Pancreas (tissue), 10 donors: ENCODE measurements at places on chromosomes 6 and 20. TPM values are rescaled to one million over a fixed set of nuclear protein-coding genes. Genes with fewer than 3 reads are reported as not detected.
A peak's percentile ranks its signal among the peaks of the same experiment; 100 is the strongest.

- no peak for DNase-seq
These were observed 95.0 kb upstream of the FAM8A1 start for GRCh38 chr6:17505062-17505476.

DNA sequence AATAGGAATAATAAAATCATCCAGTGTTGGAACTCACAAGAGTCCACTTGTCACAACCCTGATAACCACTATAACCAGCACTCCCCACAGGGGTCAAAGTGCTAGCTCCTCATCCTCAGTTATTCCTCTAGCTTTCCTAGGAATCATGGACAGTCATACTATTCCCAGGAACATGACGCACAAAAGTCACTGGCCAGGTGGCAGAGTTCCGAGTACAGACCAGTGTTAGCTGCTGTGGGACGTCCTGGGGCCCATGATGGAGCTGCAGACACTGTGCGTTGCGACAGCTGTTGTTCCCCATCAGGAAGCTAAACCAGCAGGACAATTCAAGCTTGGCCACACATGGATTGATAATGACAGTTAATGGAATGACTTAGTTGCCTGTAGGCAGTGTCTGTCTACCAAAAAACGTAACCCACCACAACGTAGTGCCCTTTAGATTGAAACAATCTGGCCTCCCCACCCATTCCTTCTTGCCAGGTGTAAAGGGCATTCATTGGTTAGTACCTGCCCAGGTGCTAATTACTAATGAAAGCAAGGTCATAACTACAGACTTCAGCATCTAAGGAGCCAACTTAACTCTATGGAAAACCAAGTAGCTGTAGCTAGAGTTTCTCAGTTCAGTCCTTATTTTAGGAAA is 17.4 kb downstream of the EZR start:
- DNase-seq, result no peak

DNA sequence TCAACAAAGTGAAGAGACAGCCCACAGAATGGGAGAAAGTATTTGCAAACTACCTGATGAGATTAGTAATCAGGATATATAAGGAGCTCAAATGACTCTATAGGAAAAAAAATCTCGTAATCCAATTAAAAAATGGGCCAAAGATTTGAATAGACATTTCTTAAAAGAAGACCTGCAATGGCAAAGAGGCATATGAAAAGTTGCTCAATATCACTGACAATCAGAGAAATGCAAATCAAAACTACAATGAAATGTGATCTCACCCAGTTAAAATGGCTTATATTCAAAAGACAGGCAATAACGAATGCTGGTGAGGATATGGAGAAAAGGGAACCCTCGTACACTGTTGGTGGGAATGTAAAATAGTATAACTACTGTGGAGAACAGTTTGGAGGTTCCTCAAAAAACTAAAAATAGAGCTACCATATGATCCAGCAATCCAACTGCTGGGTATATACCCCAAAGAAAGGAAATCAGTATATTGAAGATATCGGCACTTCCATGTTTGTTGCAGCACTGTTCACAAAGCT is 65.0 kb downstream of the TOX2 start:
- DNase-seq, result no peak

DNA sequence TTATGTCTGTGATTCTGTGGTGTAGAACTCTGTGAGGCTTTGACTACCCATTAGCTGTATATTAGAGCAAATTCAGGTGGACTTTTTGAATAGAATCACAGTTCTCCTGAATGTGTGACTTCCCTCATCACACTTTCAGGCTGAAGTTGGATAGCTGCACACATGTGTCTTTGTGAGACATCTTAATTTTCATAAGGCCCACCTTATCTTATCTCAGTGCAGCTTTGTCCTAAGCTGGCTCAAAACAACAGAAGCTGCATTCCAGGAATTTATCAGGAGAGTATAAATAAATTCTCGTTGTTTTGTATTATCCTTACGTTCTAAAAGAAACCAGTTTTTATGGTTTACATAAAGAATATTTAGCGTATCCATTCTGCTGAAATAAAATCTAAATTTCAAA is 26.2 kb upstream of the SLC35D3 start:
- no peak for DNase-seq

- no peak for DNase-seq
These were observed 136.3 kb downstream of the ZMYND8 start for GRCh38 chr20:47220161-47220582.

DNA sequence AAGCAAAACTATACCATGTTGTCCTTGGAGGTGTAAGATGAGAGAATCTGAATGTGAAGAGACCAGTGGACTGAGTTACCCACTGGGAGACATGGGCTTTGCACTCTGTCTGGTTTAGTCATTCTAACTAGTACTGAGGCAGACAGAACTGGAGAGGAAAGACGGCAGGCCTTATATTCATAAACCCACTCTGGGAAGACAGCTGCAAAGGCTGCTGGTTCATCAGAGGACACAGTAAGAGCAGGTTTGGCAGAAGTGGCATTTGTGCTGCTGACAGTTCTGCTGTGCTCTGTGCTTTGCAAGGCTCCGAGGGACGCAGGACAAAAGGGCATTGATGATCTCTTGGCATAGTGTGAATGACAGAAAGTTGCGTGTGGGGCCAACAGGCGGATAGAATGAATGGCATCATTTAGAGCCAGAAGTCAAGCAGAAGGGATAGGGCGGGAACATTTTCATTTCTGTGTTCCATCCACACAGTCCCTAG is 142.3 kb upstream of the TENT5A start:
- no peak for DNase-seq

GRCh38 chr6:10266061-10266460 is 148.8 kb downstream of the TFAP2A start:
- no peak for DNase-seq

GRCh38 chr20:2867081-2867864 is 6.0 kb upstream of the PTPRA start:
- peak; percentile 46 for DNase-seq

GRCh38 chr20:7609251-7609650 is 331.0 kb downstream of the HAO1 start:
- DNase-seq, result no peak

The MCHR2 gene
- not detected for total RNA-seq

- no peak for DNase-seq
These were observed 77.0 kb downstream of the TAF4 start for GRCh38 chr20:61988665-61989064.
